ENCODE measurements at places on chromosomes 16 and 17.
A peak's percentile ranks its signal among the peaks of the same experiment; 100 is the strongest.

DNA sequence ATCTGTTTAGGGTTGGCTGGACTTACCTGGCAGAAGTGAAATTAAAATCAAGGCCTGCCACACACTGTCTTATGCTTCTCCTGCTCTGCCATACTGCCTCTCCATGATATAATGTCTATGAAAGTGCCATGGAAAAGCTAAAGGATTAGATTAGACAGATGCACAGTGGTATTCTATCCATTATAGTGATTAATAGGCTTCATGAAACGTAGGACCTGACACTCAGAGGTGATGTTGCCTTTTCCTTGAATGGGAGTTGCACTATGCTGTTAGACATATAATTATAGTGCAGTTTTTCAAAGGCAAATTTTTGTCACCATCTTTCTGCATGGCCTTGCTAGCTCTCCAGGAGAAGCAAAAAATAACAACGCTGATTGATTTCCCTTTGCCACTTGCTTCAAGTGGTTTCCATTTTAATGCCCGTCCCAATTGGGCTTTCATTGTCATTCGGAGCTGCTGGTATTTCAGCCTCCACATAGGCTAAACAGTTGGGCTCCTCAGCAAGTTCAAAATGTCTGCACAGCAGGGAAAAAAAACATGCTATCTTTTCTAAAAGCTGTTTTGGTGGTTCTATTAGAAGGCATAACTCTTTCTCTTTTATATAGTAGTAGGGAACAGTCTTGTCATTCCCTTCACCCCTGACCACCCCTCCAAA is 502.8 kb upstream of the GOT2 start:
- no peak for DNase-seq

- DNase-seq, result peak; percentile 28
These were observed 15.8 kb downstream of the CLEC10A start for GRCh38 chr17:7064261-7064660.

DNA sequence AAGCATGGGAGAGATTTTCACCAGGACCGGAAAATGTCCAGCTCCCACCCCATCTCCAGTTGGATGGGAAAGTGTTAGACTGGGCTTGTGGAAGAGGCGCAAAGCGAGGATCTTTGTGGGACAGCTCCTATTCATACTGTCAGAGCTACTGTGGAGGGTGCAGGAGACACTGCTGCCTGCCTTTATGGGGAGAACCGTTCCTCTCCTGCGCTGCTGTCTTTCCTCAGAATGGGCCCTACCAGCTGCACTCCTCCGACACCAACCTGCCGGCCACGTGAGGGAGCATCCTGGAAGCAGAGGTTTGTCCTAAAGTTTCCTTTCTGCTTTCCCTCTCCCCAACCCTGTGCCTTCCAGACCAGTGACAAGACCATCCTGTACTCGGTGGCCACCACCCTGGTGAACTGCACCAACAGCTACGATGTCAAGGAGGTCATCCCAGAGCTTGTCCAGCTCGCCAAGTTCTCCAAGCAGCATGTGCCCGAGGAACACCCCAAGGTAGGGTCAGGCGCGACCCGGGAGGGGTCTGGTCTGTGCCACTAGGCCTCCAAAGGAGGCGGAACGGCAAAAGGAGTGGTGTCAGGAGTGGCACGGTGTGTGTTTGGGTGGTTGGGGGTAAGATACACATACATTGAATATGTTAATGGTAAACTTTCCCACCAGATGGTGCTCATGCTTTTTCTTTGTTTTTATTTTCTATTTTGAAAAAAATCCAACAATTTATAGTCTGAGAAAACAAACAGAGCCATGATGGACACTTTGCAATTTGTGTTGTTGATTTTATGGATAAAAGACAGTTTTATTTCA is 23.0 kb downstream of the SLC35G3 start:
- DNase-seq, result no peak

- DNase-seq, result no peak
These were observed 434.4 kb upstream of the ZFHX3 start for GRCh38 chr16:73482310-73482709.

GRCh38 chr17:73620414-73620813 is 23.8 kb downstream of the SDK2 start:
- no peak for DNase-seq

- DNase-seq, result no peak
These were observed 34.8 kb upstream of the NDRG4 start for GRCh38 chr16:58464916-58465731.

DNA sequence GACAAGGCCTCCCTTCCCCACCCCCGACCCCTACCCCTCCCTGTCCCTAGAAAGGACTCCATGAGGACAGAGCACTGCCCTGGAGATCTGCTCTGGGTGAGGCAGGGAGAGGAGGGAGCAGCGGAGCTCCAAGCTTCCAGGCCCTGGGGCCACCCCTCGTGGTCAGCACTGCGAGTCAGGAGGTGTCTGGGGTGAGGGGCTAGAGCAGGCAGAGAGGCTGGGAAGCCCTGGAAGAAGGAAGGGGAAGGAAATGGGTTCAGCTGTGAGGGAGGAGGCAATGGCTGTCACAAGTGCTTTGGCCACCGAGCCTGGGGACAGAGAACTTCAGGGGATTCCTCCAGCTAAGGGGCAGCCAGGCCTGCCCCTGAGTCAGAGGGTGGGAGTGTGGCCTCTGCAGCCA is 28.2 kb upstream of the DNAI2 start:
- DNase-seq, result no peak

GRCh38 chr16:1458977-1459341 is 14.6 kb upstream of the CCDC154 start:
- no peak for DNase-seq

- DNase-seq, result peak; percentile 4
These were observed 8.5 kb upstream of the ICAM2 start for GRCh38 chr17:64028874-64029464.
